Activated CD8-positive, alpha-beta memory T cell treated with anti-CD3 and anti-CD28 coated beads for 4 hours (primary cell): ENCODE measurements at places on chromosomes 4 and X.

GRCh38 chr4:123777373-123777772 is 380.8 kb downstream of the SPRY1 start:
- DNase-seq, result no peak

GRCh38 chr4:160826339-160826679 is 1337.5 kb downstream of the FSTL5 start:
- no peak for DNase-seq

DNA sequence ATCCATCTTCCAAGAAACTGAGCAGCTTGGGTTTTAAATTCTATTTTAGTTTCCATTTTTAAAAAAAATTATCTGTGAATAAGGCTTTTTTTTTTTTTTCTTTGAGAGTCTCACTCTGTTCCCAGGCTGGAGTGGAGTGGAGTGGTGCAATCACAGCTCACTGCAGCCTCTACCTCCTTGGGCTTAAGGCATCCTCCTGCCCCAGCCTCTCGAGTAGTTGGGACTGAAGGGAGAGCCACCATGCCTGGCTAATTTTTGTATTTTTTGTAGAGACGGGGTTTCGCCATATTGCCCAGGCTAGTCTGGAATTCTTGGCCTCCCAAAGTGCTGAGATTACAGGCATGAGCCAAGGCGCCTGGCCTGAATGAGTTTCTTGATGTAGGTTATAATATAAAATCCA is 1.4 kb downstream of the ENOPH1 start:
- DNase-seq, result no peak

DNA sequence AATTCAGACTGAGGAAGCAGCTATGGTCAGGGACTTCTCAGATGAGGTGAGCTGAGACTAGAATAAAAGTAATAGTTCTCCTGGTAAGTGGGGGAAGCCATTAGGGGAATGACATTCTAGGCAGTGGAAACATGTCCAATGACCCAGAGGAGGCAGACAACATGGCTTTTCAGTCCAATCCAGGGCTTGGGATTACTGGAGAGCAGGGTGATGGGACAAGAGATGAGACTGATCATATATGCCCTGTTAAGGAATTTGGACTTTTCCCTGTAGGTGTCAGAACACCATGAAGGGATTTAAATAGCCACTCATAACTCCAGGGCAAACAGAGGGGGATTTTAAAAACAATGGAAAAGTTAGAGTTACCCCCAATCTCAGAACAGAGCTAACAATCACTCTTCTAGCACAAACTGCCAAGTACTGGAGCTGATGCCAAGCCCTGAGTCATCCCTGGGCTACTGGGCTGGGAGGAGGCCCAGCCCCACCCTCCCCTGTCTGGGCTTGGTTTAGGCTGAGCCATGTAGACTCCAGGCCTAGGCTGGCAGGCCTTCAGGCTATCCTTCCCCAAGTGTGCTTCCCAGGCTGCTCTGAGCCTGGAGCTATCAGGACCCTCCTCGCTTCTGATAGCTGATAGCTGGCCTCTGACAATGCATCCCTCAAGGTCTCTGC is 22.7 kb upstream of the MSN start:
- no peak for DNase-seq

DNA sequence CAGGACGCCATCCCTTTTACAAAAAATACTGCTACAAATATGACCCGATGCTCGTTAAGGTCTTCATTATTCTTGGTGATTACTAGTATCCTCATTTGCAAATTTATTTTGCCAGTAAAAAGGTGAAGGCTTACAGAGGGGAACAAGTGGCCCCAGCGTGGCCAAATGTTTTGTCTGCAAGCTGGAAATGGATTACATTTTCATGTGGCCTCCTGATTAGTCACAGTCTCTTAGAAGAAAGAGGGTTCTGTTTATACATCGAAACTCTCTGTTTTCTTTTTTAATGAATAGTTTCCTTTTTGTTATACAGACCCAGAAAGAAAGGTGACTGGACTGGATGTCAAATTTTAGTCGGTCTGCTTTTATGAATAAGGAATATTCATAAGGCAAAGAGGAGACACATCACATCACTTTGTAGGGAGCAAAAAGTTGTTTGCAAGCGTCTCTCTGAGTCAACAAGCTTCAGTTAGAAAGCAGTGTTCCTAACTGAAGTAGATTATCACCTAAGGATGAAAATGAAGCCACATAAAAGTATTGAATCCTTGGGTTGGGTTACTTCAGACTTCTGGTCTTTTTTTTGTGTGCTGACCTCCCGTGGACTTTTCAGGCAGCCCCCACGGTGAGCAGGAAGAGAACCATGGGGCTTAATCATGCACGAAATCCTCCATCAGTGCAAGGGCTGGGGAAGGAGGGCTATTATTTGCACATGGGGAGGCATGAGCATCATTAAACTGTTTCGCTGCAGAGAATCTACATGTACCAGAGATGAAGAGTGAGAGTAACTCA is 125.6 kb downstream of the ARSF start:
- no peak for DNase-seq

DNA sequence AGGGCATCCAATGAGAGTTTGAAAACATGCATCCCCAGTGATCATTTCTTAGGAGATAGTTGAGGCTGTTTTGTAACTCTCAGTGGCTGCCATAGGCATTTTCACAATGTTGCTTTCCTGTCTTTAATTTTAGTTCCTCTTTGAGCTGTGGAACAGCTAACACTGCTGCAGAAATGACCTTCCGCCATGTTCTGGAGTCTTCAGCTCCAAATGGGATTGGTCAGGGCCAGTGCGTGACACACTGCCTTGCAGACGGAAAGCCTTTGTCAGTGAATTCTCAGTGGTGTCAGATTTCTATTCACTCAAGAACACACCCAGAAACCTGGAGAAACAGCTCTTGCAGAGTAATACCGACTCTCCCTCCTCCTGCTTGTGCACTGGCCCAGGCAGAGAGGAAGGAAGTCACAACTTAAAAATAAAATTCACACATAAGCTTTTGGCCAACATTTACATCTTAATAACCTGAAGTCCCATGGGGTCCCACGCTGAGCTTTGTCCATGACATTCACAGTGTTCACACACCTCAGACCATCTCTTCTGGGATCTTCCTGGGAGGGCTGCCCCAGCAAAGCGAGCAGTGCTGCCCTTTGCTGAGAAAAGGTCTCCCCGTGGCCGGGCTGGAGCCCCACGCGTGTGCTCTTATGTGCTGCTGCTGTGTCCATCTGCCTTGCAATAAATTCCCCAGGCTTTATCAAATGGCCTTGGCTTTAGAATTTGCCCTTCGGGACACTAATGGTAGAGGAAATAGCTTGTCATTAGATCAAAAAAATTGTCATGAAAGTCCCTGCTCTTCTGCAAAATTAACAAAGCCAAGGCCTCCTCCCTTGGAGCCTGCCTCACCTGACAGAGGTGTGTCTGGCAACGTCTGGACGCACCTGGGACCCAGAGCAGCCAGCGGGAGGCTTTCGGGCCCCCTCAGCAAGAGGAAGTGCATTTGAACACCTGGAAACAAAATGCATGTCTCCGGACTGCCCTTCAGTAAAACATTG is 126.8 kb downstream of the IRF2 start:
- no peak for DNase-seq

- DNase-seq, result no peak
Observed at GRCh38 chr4:13710246-13710885, 82.8 kb upstream of the BOD1L1 start.

GRCh38 chr4:22179124-22179874 is 230.7 kb upstream of the KCNIP4 start:
- no peak for DNase-seq

DNA sequence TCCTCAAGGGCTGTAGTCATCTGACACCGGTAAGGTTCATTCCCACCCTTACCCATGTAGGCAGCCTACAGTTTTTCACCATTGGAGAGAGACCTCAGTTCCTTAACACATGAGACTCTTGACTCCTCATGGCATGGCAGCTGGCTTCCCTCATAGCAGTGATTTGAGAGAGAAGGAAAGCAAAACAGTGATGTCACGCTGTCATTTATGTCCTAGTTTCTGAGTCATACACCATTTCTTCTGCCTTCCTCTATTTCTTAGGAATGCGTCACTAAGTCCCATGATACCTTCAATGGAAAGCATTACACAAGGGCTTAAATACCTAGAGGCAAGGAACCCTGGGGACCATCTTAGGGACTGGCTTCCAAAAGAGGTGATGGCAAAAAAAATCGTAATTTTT is 226.1 kb downstream of the SPCS3 start:
- no peak for DNase-seq

DNA sequence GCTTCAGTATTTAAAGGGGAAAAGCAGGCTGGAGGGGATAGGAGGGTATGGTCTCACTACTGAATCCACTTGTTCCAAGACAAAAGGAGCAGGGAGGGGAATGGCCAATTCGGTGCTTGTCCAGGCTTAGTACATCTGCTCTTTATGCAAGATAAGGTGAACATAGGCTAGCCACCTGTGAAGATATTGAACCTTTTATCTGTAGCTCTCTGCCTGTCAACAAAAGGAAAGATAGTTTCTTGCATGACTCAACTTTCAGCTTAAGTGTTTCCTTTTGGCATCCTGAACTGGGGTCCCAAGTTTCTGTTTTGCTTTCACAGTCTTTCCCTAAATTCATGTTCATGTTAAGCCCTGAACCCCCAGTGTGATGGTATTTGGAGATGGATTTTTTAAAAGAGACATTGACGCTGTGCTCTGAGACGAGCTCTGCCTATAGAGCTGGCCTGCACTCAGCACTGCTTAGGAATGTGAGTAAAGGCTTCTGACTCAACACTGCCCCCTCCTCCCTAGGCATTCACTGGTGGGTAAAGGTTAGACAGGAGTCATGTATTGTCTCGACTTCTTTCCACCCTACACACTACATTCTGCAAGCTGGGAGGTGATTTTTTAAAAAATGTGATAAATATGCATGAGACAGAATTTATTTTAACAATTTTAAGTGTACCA is 28.2 kb downstream of the FAM149A start:
- DNase-seq, result no peak

DNA sequence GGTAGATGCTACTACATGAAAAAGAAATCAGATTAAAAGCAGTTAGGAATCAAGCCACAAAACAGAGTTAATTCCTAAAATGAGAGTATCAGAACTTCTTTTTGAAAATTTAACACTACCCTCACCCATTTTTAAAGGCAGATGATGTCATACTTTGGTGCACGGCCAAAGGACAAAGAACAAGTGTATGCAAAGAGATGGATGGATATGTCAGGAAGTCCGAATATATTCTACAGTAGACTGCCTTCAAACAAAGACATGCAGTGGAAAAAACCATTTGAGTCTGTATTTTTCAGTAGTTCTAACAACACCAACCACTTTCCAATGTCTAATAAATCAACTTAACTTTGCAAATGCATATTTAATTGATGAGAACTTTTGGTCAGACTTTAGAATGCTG is 2.2 kb downstream of the AIFM1 start:
- no peak for DNase-seq

GRCh38 chr4:5266991-5267390 is 215.7 kb downstream of the STK32B start:
- no peak for DNase-seq

DNA sequence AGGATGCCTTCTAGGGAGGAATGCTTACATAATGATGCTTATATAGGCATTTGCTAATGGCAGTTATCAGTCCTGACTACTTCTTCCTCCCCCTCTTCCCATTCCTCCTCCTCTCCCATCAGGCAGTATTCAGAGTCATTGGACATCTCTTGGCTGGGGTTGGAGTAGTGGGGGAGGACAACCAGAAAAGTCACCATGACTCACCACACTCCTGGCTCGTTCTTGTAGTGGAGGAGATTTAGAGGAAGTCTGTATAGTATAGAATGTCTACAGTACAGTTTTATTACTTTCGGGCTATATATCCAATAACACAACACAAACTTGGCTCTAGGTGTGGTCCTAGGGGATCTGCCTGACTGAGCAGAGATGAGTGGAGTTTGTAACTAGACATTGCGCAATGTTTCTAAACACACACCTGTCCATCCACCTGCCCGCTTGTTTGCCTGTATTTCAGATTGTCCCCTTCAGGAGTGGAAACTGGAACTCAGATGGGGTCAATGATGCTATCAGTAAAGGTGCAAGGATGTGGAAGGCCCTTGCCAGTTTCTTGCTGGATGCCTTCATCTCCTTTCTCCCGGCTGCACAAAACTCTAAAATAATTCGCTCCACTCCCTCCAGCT is 27.9 kb upstream of the KIAA1210 start:
- no peak for DNase-seq

DNA sequence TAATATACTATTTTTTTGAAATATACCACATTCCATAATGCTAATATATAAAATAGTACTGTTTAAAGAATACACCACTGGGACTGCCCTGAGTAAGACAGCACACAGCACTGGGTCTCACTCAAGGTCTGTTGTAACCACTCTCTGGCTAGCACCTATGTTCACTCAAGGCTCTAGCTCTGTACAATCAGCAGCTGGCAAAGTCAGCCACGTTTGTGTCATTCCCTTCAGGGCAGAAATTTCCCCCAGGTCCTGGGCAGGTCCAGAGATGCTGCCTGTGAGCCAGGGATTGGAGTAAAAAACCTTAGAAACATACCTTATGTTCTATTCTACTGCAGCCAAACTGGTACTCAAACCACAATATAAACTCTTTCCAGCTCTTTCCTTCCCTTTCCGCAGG is 1160.2 kb upstream of the ADGRL3 start:
- no peak for DNase-seq

DNA sequence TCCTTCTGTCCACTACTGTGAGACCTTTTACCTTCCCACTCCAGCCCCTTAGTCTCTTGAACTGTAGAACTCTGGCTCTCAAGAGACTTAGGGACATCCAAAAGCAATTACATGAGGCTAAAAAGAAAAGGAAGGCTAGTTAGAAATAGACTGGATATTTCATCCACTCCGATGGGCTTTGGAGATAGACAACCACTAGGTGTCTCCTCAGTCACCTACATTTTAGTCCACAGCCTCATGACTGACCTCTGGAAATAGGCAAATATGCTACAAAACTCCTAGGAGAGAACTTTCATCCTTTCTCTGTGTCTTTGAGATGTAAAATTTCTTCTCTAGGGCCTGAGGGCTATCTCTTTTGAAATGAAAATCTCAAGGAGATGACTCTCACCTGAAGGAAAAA is 45.1 kb upstream of the LAMP2 start:
- DNase-seq, result no peak

DNA sequence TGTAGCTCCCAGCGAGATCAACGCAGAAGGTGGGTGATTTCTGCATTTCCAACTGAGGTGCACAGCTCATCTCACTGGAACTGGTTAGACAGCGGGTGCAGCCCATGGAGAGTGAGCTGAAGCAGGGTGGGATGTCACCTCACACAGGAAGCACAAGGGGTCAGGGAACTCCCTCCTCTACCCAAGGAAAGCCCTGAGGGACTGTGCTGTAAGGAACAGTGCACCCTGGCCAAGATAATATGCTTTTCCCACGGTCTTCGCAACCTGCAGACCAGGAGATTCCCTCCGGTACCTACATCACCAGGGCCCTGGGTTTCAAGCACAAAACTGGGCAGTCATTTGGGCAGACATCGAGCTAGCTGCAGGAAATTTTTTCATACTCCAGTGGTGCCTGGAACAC is 216.4 kb upstream of the TET2 start:
- DNase-seq, result no peak

- no peak for DNase-seq
Observed at GRCh38 chr4:121336706-121337105, 44.1 kb downstream of the QRFPR start.

GRCh38 chr4:113645771-113646441 is 115.6 kb downstream of the CAMK2D start:
- DNase-seq, result no peak

- no peak for DNase-seq
Observed at GRCh38 chr4:186021461-186022167, 47.3 kb upstream of the TLR3 start.
